Purkinje cell (primary cell): ENCODE measurements at places on chromosomes 12 and 14. TPM values are rescaled to one million over a fixed set of nuclear protein-coding genes. Genes with fewer than 3 reads are reported as not detected.

The ASB2 gene
- not detected in 2 replicates for polyA plus RNA-seq

The IAPP gene
- not detected in 2 replicates for polyA plus RNA-seq

The DTX1 gene
- polyA plus RNA-seq, result 11.7 and 13.5 TPM in 2 replicates

The FGF6 gene
- polyA plus RNA-seq, result 1.4 TPM in 1 of 2 replicates, not detected in the other

The BATF gene
- polyA plus RNA-seq, result not detected in 2 replicates

The SDR9C7 gene
- 0.54 TPM in 1 of 2 replicates, not detected in the other for polyA plus RNA-seq

The CD163 gene
- polyA plus RNA-seq, result 3.0 TPM in 1 of 2 replicates, not detected in the other

The OVCH1 gene
- 0.76 and 3.0 TPM in 2 replicates for polyA plus RNA-seq

The GALNT8 gene
- polyA plus RNA-seq, result 76.3 and 79.6 TPM in 2 replicates

The GLRX5 gene
- polyA plus RNA-seq, result 37.4 and 39.7 TPM in 2 replicates

The DIO3 gene
- not detected in 2 replicates for polyA plus RNA-seq

The NID2 gene
- polyA plus RNA-seq, result 0.69 TPM in 1 of 2 replicates, not detected in the other

The PLEKHD1 gene
- polyA plus RNA-seq, result 46.0 and 58.9 TPM in 2 replicates

The PTGER2 gene
- polyA plus RNA-seq, result not detected in 2 replicates

The KLRD1 gene
- 0.09 and 0.32 TPM in 2 replicates for polyA plus RNA-seq

The GSC gene
- polyA plus RNA-seq, result not detected in 2 replicates

The TOMM20L gene
- not detected in 2 replicates for polyA plus RNA-seq

The C1R gene
- polyA plus RNA-seq, result 0.78 and 8.0 TPM in 2 replicates

The ACRBP gene
- not detected in 2 replicates for polyA plus RNA-seq

The PLBD2 gene
- 21.0 and 25.4 TPM in 2 replicates for polyA plus RNA-seq

The MANSC4 gene
- not detected in 2 replicates for polyA plus RNA-seq

The TAS2R30 gene
- polyA plus RNA-seq, result 0.32 and 0.52 TPM in 2 replicates

The TAS2R13 gene
- 0.20 and 0.54 TPM in 2 replicates for polyA plus RNA-seq

The EID3 gene
- 3.8 and 6.9 TPM in 2 replicates for polyA plus RNA-seq

The BIN2 gene
- polyA plus RNA-seq, result not detected in 2 replicates

The LRP6 gene
- 2.9 and 6.2 TPM in 2 replicates for polyA plus RNA-seq

The TSHR gene
- 2.9 TPM in 1 of 2 replicates, not detected in the other for polyA plus RNA-seq

The SLC5A8 gene
- 0.16 TPM in 1 of 2 replicates, not detected in the other for polyA plus RNA-seq

The NANOG gene
- 0.09 TPM in 1 of 2 replicates, not detected in the other for polyA plus RNA-seq

The CCDC177 gene
- polyA plus RNA-seq, result 0.13 TPM in 1 of 2 replicates, not detected in the other

The STYX gene
- 11.5 and 12.8 TPM in 2 replicates for polyA plus RNA-seq

The DIO2 gene
- 0.56 and 0.78 TPM in 2 replicates for polyA plus RNA-seq
